ENCODE measurements at places on chromosomes 6 and 20. TPM values are rescaled to one million over a fixed set of nuclear protein-coding genes. Genes with fewer than 3 reads are reported as not detected.

The LHFPL5 gene
- total RNA-seq: 0.23 TPM

The TRAM2 gene
- total RNA-seq: 36.5 TPM

The ANKRD66 gene
- not detected for total RNA-seq

The MRAP2 gene
- total RNA-seq: 1.8 TPM

The HLA-DRA gene
- total RNA-seq: not detected

The REM1 gene
- total RNA-seq: 0.90 TPM

The COL11A2 gene
- 0.92 TPM for total RNA-seq

The TINAG gene
- not detected for total RNA-seq

The ADGB gene
- total RNA-seq: not detected

The OVOL2 gene
- total RNA-seq: 0.35 TPM

The UNC5CL gene
- 0.65 TPM for total RNA-seq

The KIF6 gene
- total RNA-seq: 0.25 TPM

The NKAPL gene
- not detected for total RNA-seq

The RAET1E gene
- 2.3 TPM for total RNA-seq

The SLC44A4 gene
- not detected for total RNA-seq

The TBX18 gene
- total RNA-seq: 18.9 TPM

The MOXD1 gene
- total RNA-seq: 1.5 TPM

The CALHM4 gene
- not detected for total RNA-seq

The POM121L2 gene
- total RNA-seq: not detected

The OR2J3 gene
- total RNA-seq: not detected

The CHRNA4 gene
- 0.38 TPM for total RNA-seq

The CCN5 gene
- total RNA-seq: 31.4 TPM

The SERAC1 gene
- total RNA-seq: 2.8 TPM

The PDE7B gene
- 0.61 TPM for total RNA-seq

The SCUBE3 gene
- 0.05 TPM for total RNA-seq

The RAD21L1 gene
- not detected for total RNA-seq

The LZTS3 gene
- 5.6 TPM for total RNA-seq

The CALHM5 gene
- 0.09 TPM for total RNA-seq

The SNAP91 gene
- total RNA-seq: 0.14 TPM

The PARD6B gene
- 3.6 TPM for total RNA-seq

The OTOR gene
- not detected for total RNA-seq

The TCF15 gene
- total RNA-seq: not detected

The ARMH2 gene
- not detected for total RNA-seq

The TRIM40 gene
- not detected for total RNA-seq

The BANF2 gene
- total RNA-seq: not detected

The ATAT1 gene
- total RNA-seq: 5.4 TPM

The TFAP2D gene
- total RNA-seq: not detected

The KIZ gene
- total RNA-seq: 3.4 TPM

The BTN1A1 gene
- not detected for total RNA-seq

The SGK2 gene
- total RNA-seq: 6.4 TPM

All from A549 treated with AZD2906 at 1 μM for 4 hours (cell line).